ENCODE measurements at places on chromosomes 5 and 9.

GRCh38 chr9:79781263-79781662 is 209.5 kb downstream of the TLE4 start:
- no peak for DNase-seq

GRCh38 chr5:174022384-174023095 is 23.0 kb upstream of the NSG2 start:
- no peak for DNase-seq

DNA sequence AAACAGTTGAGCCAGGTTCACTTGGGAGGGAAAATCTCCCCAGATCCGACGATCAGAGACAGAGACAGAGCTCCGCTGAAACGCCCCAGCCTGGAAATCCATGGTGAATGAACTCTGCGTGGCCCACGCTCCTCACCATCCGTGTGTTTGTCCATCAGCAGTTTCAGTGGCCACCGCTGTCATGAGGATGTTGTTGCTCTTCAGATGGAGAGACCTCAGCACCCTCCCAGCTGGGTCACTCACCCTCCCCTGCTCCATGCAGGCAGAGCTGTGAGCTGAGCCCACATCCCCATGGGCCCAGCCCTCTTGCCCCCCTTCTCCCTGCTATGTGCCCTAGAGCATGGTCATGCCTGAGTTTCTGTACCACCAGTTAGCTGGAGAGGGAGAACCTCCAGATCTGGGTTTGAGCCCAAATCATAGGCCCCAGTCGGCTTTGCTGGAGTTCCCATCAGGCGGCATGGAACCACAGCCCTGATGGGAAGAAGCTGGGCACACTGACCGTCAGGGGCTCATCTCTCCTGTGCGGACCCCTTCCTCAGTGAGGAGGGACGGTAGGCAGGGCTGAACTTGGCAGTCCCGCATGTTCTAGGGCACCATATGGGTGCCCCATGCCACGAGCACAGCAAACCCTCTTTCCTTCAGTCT is 154.4 kb upstream of the COL5A1 start:
- no peak for DNase-seq

DNA sequence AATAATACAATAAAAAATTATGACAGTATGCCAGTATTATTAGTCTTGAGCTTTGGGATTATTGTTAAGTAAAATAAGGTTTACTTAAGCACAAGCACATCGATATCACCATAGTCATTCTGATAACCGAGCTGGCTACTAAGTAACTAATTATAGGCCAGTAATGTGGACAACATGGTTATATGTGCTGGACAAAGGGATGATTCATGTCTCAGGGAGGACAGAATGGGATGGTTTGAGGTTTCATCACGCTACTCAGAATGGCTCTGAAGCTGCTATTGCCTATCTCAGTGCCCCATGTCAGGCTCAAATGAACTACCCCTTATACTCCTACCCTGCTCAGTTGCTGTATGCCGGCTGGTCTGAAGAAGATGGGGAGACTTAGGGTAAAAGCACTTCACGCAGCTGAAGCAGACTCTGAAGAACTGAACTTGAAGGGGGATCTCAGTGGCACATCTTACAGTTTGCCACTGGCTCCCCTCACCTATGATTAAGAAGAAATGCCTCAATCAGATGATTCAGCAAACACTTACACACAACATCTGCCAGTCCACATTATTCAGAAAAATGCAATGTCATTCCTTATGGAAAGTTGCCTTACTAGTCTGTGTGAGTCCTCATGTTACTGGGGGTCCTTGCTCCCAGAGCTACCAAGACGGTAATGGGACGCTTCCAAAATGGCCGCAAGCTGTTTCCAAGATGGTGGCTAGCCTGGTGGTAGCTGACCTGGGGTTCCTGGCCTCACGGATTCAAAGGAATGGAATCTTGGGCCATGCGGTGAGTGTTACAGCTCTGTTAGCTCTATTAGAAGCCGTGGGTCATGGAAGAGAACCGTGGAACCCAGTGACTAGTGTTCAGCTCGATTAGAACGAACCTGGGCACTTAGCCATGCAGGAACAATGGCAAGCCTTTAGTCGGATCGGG is 1098.6 kb downstream of the TAF11L14 start:
- DNase-seq, result no peak

GRCh38 chr5:166032601-166033000 is 2258.8 kb upstream of the WWC1 start:
- no peak for DNase-seq

GRCh38 chr9:79312686-79313421 is 258.9 kb upstream of the TLE4 start:
- no peak for DNase-seq

GRCh38 chr9:21995666-21996398 is 1.2 kb downstream of the CDKN2B-AS1 start:
- no peak for DNase-seq

- no peak for DNase-seq
These were observed 147.5 kb downstream of the SLIT3 start for GRCh38 chr5:169153405-169153804.

DNA sequence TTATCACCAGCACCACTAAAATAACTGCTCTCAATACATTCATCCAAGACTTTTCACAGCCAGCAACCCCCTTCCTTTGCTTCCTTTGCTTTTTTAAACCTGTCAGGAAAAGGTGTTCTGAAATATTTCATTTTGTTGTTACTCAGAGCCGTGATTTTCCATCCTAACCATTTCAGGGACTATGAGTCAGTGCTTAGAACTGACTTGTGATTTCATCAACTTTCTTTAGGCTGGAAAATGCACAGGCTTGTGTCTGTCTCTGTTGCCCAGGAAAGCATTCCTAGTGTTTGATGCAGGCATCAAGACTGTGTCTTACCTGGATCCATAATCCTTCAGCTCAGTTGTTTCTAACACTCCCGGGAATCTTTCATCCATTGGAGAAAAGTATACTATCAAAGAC is 805.6 kb downstream of the BRINP1 start:
- no peak for DNase-seq

DNA sequence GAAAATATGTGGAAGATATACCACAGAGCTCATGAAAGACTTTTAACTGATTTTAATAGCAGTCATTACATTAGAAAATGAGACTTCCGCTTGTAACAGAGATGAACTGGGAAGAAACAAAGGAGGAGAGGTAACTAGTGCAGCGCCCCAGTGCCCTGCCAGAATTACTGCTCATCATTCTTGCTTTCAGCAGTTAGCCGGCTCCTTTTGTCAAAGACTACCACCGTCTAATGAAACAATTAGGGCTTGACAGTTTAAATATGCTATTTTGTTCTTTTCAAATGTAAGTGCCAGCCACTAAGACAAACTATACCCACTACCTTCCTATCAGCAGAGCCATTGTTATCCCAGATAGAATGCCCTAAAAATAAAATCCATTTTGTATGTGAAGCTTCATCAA is 328.4 kb downstream of the EFNA5 start:
- DNase-seq, result no peak

- no peak for DNase-seq
These were observed 69.4 kb upstream of the MEF2C start for GRCh38 chr5:88952344-88952743.

GRCh38 chr5:136012041-136012804 is 16.6 kb upstream of the TGFBI start:
- no peak for DNase-seq

GRCh38 chr9:101269591-101270283 is 115.1 kb downstream of the BAAT start:
- DNase-seq, result no peak

DNA sequence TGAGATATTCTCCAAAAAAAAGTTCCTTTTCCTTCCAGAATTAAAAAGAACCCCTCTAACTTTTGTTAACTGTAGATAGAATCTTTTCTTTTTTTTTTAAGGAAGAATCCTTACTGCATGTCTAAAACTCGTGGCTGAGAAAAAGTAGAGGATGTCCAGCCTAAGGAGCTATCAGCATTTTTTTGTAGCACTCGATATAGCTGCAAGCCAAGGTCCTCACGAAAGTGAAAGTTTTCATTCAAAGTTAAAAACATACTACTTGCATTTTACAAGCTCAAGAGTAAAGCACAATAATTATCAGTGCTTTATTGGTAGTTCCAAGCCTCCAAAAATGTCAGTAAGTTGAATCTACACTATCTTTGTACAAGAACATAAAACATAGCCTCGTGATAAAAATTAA is 28.7 kb upstream of the ZSWIM6 start:
- DNase-seq, result no peak

- DNase-seq, result no peak
These were observed 3.8 kb downstream of the EGR1 start for GRCh38 chr5:138468966-138469539.

DNA sequence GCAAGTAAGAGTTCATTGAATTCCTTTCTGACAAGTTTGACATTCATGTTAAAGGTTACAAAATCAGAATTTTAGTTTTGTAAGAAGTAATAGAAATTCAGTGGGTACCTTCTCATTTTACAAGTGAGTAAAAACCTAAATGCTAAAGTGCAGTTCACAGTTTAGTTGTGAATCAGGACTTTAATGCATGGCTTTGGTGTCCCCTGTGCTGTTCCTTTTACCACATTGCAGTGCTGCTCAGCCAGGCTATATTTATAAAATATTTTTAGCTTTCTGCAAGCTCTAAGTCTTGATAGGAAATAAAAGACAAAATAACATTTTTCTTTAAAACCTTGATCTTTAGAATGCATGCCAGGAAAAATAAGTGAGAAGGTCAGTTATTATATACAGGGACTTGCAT is 26.3 kb downstream of the PAM start:
- DNase-seq, result no peak

DNA sequence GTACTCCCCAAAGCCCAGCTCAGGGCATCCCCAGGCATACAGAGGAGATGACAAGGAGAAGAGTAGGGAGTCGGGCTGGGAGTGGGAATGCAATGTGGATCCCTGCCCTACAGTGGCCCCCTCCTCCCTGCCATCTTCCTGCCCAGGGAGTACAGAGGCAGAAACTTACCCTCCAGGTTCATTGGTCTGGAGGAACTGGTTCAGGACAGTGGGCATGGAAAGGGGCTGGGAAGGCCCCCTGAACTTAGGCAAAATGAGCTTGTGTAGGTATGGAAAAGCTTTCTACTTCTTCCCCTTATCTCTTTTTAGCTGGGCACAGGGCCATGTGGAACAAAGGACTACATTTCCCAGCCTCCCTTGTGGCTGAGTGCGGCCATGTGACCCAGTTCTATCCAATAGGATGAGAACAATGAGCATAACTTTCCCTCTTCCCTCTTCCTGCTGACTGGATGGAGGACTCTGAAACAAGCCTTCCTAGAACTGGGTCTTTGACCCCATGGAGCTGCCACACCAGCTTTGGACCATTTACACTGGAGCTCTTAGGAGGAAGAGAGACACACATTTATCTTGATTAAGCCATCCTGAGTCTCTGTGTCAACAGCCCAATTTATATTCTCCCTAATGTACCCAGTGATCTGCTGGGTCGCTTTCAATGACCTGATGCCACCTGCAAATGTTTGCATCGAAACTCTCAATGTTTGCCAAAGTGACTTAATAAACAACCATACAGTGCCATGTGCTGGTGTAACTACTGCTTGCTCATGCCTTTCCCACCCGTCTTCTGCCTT is 25.0 kb upstream of the HMCN2 start:
- no peak for DNase-seq

GRCh38 chr9:99113414-99114048 is 8.6 kb downstream of the TGFBR1 start:
- DNase-seq, result no peak

DNA sequence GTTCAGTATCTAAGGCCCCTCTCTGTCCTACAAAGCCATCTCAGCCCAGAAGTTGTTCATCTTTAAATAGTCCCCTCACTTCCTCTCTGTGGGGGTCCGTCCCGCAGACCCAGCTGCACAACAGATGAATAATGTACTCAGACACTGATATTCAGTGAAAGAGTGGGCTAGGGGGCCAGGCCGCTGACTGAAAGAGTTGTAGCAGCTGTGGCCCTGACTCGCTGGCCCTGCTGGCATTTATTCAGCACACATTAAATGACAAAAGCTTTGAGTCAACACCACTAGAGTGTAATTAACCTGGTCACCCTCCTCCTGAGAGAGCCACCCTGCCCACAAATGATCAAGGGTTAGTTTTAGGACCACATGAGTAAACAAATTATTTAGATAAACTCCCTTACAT is 76.3 kb downstream of the MED10 start:
- no peak for DNase-seq

DNA sequence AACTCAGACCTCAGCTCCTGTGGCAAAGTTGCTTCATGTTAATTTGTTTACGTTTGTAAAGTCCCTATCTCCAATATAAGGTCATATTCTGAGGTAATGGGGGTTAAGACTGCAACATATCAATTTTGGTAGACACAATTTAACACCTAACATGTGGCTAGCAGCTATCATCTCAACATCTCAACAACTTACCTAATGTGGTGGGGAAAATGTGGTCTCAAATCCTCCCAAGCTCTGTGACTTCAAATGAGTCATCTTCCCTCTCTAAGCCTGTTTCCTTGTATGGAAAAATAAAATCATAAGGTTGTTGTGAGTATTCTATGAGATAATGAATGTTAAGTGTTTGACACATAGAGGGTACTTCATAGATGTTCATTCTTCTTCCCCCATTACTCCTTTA is 443.3 kb downstream of the CDK5RAP2 start:
- no peak for DNase-seq

- DNase-seq, result no peak
These were observed 119.5 kb downstream of the SYK start for GRCh38 chr9:90921104-90921503.

GRCh38 chr5:119453040-119453373 is 710 bp downstream of the HSD17B4 start:
- no peak for DNase-seq

DNA sequence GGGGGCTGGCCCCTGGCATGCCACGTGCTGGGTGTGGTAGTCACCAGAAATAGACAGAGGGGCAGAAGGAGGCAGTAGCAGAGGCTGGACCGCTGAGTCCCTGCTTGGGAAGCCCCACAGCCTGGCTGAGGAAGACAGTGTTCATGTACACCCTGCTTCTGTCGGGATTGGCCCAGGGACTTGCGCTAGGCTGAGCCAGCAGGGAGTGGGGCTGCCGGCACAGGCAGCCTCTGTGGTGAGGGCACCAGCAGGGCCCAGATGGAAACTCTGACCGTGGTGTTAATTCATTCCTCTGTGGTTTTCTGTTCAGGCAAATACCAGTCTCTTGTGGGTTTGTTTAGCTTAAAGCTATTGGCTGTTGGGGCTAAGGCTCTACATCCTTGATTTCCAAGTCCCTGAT is 108.6 kb upstream of the RAD23B start:
- DNase-seq, result no peak

DNA sequence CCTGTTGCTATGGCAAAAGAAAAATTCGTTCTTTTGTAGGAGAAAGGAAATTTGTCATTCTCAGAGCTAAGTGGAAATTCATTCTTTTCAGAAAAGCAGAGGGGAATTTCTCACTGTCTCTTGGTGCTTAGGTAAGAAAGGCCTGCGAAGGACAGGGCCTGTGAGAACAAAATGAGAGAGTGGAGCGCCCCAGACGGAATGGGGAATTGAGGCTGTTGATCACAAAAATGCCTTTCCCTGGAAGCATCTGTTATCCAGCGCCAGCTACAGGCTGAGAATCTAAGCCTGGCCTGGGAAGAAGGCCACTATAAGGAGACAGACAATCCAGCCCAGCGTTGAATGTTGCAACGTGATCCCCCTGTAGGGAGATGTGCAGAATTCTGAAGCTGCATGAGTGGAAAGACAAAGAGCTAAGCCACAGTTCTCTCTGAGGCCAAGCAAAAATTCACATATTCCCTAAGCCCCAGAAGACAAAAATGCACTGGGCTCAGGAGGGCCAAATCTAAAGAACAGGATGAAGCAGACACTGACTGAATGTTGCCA is 44.8 kb upstream of the CLK4 start:
- DNase-seq, result no peak

GRCh38 chr5:26024774-26025173 is 1013.6 kb downstream of the CDH9 start:
- DNase-seq, result no peak

GRCh38 chr5:3518576-3518975 is 77.1 kb upstream of the IRX1 start:
- no peak for DNase-seq

GRCh38 chr9:98627296-98627695 is 81.4 kb downstream of the GABBR2 start:
- no peak for DNase-seq

Measured in stimulated activated CD8-positive, alpha-beta memory T cell treated with anti-CD3 and anti-CD28 coated beads, Interleukin-2, amount 100 ng/mL, for 1 hour (primary cell).